ENCODE measurements at places on chromosomes 1 and 21.

GRCh38 chr1:20868263-20868662, 81.2 kb upstream of the HP1BP3 start:
- DNase-seq = no peak

GRCh38 chr1:2529784-2530512, at the start of gene HES5:
Gene HES5 (minus strand): TSS chr1:2530263. CDS start chr1:2530164, 99 bp downstream.
- DNase-seq = no peak

- peak; percentile 59 for DNase-seq
Measured at GRCh38 chr1:85259118-85259911, at the start of gene C1orf52. Gene C1orf52 (minus strand): TSS chr1:85259662. CDS start chr1:85259633, 29 bp downstream.

DNA sequence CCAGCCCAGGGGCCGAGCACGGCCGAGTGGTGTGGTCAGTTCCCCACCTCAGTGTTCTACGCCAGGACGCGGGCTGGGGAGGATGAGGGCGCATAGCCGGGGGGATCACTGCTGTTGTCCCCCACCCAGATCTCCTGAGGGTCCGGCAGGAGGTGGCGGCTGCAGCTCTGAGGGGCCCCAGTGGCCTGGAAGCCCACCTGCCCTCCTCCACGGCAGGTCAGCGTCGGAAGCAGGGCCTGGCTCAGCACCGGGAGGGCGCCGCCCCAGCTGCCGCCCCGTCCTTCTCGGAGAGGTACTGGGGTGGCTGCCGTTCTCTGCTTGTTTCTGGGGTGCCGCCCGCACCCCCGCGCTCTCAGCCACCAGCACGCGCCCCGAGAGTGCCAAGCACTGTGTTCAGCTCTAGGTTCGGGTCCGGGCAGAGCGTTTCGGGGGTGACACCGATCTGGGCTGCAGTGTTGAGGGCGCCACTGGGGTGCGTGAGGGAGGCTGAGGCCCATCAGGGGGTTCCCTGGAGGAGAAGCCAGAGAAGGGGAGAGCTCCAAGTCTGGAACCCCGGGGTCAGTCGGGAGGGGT, 17.4 kb downstream of the SAMD11 start:
- no peak for DNase-seq

DNA sequence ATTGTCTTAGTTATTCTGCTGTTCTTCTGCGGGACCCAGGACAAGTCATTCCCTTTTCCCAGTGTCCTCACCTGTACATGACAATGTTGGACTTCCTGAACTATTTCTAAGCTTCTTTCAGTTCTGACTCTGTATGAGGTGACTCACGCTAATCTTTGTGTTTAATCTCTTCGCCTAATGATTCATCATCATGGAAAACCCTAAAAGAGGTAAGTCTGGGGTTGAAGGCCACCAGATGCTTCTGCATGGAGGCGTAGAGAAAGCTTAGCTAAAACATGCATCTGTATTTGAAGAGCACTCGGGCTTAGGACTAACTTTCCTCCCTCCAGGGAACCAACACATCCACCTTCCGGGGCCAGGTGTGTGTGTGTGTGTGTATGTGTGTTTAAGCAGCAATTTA, 7.4 kb downstream of the SPRR5 start:
- DNase-seq = no peak

GRCh38 chr21:37337179-37337578, 29.4 kb upstream of the DYRK1A start:
- DNase-seq = no peak

DNA sequence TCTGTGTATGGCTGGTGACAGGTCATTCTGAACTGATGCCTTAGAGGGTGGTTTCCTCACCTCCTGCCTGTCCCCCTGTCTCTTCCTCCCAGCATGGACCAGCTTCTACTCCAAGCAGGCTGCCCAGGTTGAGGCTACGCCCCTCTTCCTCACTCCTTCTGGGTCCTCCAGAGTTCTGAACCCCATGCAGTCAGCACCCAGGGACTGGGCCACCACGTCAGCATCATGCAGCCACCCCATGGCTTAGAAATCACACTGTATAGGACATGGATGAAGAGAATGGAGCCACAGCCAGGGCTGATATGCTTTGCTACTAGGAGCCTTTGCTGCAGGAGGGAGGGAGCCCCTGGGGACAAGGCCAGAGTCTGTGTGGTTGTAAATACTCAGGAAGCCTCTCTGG, 8.3 kb downstream of the FOXO6 start:
- DNase-seq = no peak

- no peak for DNase-seq
Measured at GRCh38 chr1:36160388-36160948, 4.5 kb downstream of the MAP7D1 start.
